ENCODE measurements at places on chromosomes 7 and 10.
A peak's percentile ranks its signal among the peaks of the same experiment; 100 is the strongest.

GRCh38 chr10:14485986-14486385 is 155.3 kb upstream of the FRMD4A start:
- DNase-seq = no peak

GRCh38 chr7:2114052-2114451 is 118.7 kb downstream of the MAD1L1 start:
- DNase-seq = no peak

- no peak for DNase-seq
These were observed at the start of gene CHRM2 for GRCh38 chr7:136868496-136869000. CHRM2 (plus strand) TSS chr7:136868652; CDS start chr7:137014866, 146,214 bp downstream.

DNA sequence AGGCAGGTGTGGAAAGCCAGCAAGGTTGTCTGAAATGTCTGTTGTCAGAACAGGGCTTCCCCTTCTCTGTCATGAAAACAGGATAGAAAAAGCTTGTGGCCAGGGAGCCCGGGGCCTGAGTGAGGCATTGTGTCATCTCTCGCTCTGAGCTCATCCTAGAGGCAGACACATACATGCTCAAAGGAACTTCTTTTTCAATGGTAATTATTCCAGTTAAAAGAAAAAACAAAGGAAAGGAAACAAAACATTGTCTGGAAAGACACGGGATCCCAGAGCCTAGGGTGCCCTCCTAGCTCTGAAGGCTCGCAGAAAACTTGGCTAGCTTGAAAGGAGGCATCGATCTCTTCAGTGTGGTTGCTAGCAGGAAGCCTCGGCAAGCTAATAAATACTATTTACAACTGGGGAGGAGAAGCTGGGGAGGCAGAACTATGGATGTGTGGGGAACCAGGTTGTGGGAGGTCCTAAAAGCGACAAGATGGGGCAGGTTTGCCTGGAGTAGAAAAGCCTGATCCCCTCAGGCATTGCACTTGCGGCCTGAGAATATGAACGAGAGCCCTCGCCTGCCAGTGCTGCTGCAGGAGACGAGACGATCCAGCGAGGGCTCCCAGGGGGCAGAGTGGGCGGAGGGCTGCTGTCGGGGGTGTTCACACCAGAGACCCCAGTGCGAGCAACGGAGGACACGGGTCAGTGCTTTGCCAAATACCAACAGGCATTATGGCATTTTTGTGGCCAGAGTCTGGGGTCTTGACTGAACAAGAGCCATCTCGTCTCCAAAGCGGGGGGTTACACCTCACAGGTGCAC is 32.8 kb upstream of the DGKI start:
- peak; percentile 63 for DNase-seq

GRCh38 chr7:151228024-151228866 is 1.2 kb upstream of the ABCF2 start:
- no peak for DNase-seq

GRCh38 chr7:51467384-51468017 is 150.9 kb upstream of the COBL start:
- peak; percentile 0 for DNase-seq

- DNase-seq = no peak
These were observed 7.6 kb upstream of the HILPDA start for GRCh38 chr7:128447941-128448564.

DNA sequence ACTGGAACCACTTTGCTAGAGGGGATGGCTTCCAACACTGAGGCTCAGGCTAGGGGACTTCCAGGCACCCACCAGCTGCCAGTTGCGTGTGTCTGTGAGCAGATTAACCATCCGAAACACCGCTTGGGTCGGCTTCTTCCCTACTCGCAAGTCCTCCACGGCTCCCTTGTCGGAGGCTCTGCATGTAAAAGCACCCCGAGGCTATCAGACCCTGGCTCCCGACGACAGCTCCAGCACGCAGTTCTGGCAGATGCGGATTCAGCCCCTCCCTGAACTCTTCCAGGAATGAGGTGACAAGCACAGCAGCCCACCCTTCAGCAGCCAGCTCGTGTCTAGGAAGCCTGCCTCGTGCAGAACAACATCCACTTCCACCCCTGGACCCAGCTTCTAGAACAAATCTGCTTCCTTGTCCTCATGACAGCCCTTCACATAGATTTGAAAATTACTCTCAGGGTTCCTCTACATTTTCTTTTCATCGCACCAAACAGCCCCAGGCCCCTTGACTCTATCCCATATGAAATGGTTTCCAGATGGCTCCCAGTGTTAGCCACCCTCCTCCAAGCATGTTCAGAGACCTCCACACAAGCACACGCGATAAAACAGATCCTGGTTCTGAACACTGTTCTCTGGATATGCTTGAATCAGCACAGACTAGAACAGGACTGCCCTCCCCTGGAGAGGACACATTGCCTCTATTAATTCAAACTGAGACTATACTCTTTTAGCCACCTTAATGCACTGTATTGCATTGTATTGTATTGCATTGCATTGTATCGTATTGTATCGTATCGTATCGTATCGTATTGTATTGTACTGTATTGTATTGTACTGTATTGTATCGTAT is 44.6 kb downstream of the SLIT1 start:
- no peak for DNase-seq

GRCh38 chr10:88989824-88990383 is 694 bp upstream of the FAS start:
- DNase-seq = no peak

DNA sequence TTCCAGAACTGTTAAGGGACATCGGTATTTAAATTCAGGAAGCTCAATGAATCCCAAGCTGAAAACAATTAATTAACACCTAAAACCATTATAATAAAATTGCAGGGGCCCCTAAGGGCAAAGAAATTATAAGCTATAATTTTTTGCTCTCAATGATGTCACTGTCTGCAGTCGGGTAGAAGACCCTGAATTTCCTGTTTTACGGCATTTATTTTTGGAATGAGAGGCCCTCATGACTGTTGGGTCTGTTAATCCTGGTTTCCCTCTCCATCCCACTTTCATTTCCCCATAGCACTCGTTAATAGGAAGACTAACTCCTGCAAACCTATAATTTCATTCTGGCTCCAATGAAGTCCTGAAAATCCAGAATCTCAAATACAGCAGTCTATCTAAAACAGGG is 25.8 kb upstream of the GPR37 start:
- DNase-seq = no peak

DNA sequence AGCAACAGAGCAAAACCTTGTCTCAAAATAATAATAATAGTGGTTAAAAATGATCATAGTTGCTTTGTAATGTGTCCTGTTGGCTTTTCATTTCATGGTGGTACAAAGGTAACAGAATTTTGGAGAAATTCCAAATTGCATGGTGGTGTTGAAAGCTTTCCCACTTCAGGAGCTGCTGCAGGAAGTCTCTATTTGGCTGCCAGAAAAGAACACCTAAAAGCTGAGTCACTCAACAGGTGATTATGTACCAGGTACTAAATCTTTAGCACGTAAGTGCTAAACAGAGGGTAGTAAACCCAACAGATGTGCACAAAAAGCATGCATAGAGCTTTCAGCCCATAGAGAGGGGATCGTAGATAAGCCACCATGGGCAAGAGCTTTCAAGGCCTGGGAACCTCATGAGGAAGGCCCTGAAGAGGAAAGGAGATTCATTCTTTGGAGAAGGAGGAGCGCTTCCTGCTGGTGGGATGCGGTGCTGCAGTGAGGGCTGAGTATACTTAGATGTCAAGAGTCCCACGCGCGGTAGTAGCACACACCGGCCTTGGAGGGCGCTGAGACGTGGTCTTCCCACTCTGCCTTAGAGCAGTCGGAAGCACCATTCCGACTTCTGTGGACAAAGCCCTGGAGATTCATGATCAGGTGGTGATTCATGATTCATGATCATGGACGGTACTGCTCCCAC is 118.7 kb downstream of the RALA start:
- DNase-seq = peak; percentile 39

GRCh38 chr10:114982989-114983388 is 45.0 kb downstream of the TRUB1 start:
- DNase-seq = no peak

- DNase-seq = no peak
These were observed 858 bp downstream of the CCDC136 start for GRCh38 chr7:128792471-128793180.

- DNase-seq = peak; percentile 42
These were observed 167.7 kb upstream of the KCTD7 start for GRCh38 chr7:66460921-66461361.

GRCh38 chr7:44258865-44259546 is 58.2 kb downstream of the YKT6 start:
- DNase-seq = no peak

DNA sequence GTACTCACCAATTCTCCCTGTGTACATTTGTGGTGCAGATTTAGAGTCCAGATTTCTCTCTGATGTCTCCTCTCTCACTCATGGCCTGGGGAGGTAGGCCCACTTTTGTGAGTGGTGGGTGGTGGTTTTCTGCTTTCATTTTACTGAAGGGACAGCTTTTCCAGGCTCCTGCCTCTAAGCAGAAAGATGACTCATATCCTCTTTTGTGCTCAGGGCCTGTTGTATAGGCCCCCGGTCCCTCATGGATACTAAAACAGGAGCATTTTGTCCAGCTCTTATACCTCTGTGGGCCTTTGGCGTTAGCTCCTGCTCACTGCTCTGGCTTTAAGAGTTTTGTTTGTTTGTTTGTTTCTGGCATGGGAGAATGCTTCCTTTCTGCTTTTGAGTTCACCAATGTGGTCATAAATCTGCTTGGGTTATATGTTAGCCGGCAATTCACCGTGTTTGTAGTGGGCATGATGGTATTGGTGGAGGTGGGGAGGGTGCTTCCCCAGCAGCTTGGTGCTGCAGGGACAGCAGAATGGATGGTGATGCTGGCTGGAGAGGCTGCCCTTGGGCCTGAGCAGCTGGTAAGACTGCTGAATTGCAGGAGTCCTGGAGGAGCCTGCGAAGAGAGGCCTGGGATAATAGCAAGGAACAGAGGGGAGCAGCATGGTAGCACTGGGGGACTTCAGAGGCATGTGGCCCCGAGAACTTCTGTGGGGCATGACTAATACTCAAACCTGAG is 468.7 kb downstream of the RPS24 start:
- no peak for DNase-seq

GRCh38 chr10:101441541-101442455 is 87.8 kb downstream of the BTRC start:
- peak; percentile 37 for DNase-seq

GRCh38 chr10:49649936-49650723 is 29.3 kb upstream of the C10orf53 start:
- no peak for DNase-seq

DNA sequence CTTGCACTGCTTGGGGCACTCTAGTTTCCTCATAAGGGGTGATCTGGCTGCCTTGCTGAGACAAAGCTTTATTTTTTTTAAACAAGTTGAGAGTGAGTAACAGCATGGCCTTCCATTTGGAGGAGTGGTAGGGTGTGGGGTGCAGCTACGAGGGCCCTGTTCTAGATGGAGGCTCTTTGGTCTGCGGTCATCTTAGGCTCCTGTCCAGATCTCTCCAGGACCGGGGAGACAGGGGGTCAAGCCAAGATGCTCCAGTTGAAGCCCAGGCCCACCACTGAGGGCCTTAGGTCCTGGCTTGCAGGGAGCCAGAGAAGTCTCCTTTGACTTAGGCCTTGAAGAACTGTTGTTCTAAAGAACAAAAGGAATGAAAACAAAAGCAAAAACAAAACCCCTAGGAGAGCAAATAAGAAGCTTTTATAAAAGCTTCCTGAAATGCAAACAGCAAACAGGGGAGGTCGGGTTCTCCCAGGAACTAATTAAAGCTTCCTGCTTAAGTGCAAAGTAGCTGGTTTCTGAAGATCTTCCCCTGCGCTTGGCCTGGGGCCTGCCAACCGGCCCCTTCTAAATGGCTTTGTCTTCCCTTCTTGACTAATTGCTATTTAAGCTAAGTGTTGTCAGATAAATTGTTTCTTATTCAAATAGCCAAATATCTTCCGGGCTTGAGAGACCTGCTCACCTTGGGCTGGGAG is 259.2 kb downstream of the GLRX3 start:
- no peak for DNase-seq

- no peak for DNase-seq
These were observed 37.7 kb downstream of the NRF1 start for GRCh38 chr7:129649128-129649690.

GRCh38 chr10:73999703-74000102 is 1.8 kb downstream of the VCL start:
- no peak for DNase-seq

- peak; percentile 30 for DNase-seq
These were observed 13.4 kb downstream of the NUDT1 start for GRCh38 chr7:2255145-2256139.
